ENCODE measurements at places on chromosomes 2 and 18.

GRCh38 chr2:124561486-124561885 is 536.4 kb downstream of the CNTNAP5 start:
- no peak for DNase-seq

DNA sequence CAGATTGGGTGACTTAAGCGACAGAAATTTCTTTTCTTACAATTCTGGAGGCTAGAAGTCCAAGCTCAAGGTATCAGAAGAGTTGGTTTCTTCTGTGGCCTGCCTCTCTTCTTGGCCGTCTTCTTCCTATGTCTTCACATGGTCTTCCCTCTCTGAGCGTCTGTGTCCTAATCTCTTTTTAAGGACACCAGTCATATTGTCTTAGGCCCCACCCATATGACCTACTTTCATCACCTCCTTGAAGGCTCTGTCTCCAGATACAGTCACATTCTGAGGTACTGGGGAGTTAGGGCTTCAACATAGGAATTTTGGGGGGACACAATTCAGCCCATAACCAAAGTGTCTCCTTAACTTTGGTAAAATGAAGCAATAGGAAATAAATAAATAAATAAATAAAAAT is 110.9 kb upstream of the EPC2 start:
- DNase-seq, result no peak

DNA sequence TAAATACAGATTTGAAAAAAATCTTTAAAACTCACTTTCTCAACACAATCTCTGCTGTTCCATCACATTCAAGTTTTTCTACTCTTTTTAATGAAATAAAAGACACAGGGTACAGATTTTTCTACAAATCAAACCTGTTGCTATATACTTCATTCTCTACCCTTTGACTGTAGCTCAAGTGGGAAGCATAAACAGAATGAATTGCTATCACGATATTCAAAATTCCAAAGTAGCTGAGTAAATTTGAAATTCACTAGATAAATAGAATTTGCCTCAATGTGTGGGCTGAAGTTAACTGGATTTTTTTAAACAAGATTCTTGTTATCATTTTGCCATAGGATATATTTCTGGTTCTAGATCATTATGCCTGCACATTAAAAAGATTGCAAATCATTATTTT is 185.9 kb downstream of the ZNF521 start:
- no peak for DNase-seq

- DNase-seq, result peak; percentile 81
These were observed 91.1 kb downstream of the DTNB start for GRCh38 chr2:25582077-25582830.
